ENCODE measurements at places on chromosomes 3 and 15.

DNA sequence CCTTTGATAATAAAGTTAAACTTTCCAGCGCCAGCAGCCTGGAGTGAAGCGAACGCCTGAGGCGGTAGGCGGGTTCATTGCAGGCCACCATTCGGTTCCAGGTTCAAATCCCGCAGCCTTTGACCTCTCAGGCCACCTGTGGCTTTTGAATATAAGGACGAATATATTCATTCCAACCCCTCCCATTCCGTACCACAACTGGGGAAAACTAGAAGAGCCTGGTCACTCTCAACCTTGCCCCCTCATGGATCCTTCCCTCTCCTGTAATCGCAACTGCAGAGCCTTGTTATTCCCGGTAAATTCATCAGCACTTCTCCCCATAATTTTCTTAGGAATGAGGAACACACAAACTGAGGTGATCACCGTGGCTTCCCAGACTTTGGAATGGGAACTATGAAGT is 35.2 kb downstream of the ZIC4 start:
- no peak for DNase-seq

DNA sequence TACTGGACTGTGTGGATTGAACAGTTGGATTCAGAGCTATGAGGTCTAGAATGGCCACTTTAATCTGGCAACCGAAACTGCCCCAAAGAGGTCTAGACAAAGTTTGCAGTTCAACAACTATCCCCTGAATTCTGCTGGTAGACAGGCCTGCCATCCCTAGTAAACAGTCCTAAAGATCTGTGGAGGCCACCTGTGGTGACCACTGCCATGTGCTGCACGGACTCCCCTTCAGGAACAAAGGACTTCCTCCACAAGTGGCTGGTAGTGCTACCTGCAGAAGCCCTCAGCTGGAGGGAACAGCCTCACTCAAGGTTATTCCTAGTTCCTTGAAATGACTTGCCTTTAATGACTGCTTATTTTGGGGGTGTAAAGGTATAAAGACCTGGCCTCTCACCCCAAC is 6.1 kb downstream of the TNFAIP8L3 start:
- DNase-seq: no peak

GRCh38 chr3:162285259-162285658 is 788.7 kb downstream of the OTOL1 start:
- no peak for DNase-seq

DNA sequence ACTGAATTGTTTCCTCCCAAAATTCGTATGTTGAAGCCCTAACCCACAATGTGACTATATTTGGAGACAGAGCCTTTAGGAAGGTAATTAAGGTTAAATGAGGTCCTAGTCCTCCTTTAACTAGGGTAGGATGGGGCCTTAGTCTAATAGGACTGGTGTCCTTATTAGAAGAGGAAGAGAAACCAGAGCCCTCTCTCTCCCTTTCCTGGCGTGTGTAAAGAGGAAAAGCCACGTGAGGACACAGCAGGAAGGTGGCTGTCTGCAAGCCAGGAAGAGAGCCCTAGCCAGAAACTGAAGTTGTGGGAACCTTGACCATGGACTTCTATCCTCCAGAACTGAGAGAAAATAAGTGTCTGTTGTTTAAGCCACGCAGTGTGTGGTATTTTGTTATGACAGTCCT is 94.3 kb downstream of the OXNAD1 start:
- DNase-seq: no peak

GRCh38 chr3:197540961-197541377 is 14.8 kb downstream of the BDH1 start:
- DNase-seq: no peak

DNA sequence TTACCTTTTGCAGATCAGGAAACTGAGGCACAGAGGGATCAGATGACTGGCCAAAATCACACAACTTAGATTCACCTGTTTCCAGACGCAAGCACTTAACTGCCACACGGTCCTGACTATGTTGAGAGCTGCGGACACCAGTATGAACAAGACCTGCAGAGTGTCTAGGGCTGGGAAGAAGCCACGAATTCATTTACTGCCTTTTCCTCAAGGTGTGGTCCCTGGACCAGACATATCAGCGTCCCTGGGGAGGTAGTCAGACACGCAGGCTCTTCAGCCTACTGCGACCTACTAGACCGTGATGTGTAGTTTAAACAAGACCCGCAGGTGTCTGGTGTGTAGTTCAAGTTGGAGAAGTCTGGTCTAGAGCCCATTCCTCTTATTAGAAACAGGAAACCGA is 541 bp upstream of the SLC6A11 start:
- no peak for DNase-seq

GRCh38 chr3:151264605-151265004 is 13.7 kb downstream of the P2RY14 start:
- DNase-seq: peak; percentile 9

DNA sequence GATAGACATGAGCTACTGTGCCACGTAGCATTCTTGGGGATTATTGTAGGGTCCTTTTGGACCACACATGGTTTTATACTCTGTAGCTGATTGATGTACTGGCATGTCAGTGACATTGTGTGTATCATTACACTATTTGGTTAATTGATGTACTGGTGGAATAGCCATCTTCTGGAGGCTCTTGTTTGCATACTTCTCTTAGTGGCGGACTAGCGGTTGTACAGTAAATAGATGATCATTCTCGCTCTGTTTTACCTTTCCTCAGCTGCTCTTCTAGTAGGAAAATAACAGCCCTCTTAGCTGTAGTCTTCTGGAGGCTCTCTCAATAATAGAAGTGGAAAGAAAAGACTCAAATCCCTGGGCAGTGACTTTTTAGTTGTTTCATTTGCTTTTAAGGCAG is 24.8 kb downstream of the IGF1R start:
- no peak for DNase-seq

- DNase-seq: no peak
Observed at GRCh38 chr15:73686781-73687256, 2.6 kb downstream of the CD276 start.

- DNase-seq: no peak
Observed at GRCh38 chr15:65964792-65965433, 95.6 kb downstream of the RAB11A start.

GRCh38 chr3:139555249-139555648 is 15.7 kb upstream of the RBP1 start:
- DNase-seq: no peak

DNA sequence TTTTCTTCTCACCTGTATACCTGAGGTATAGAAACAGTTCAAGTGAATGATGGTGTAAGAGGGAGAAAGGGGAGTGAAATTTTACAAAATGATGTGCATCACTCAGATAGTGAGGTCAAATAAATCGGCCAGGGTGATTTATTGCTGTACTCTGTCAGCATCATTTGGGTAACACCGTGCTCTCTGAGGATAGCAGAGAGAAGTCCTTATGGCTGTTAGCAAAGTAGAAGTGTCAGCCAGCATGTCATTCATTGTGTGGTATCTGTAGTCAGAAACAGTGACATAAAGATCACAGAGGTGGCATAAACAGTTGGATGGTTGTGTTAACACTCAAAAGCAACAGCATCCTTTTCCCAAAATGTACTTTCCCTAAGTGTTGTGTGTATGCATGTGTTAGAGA is 53.4 kb downstream of the PSMD6 start:
- DNase-seq: no peak
